Stimulated activated CD8-positive, alpha-beta memory T cell treated with anti-CD3 and anti-CD28 coated beads, Interleukin-15, amount 100 ng/mL, for 4 hours (primary cell): ENCODE measurements at places on chromosomes 11 and 22.

DNA sequence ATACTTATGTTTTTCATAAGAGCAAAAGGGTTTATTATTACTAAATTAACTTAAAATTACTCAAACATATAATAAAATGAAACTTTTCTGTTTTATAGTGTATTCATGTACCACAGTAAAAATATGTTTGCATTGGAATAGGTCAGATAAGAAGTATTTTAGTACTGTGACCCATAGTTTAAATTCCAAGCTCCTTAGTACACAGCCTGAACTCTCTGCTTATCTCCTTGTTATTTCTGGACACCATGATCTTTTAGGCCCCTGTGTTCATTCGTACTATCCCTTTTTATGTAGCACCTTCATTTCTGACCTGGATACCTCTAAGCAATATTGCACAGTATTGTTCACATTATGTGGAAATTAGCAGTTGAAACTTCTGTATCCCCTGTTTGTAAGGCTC, 296.7 kb upstream of the SYN3 start:
- no peak for DNase-seq

DNA sequence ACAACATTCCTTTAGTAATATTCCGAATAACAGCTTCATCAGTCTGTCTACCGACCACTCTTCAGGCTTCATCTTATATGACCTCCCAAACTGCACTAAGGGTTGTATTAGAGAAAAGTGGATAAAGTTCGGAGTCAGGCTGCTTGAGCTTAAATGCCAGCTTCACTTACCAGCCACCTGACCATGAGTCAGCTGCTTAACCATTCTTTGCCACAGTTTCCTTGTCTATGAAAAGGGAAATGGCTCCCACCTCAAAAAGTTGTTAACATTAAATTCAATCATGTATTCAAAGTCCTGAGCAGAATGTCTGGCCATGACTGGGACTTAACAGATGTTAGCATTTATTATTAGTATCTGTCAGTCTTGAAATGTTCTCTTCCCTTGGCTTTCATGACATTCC, 20.9 kb downstream of the LIMK2 start:
- no peak for DNase-seq

DNA sequence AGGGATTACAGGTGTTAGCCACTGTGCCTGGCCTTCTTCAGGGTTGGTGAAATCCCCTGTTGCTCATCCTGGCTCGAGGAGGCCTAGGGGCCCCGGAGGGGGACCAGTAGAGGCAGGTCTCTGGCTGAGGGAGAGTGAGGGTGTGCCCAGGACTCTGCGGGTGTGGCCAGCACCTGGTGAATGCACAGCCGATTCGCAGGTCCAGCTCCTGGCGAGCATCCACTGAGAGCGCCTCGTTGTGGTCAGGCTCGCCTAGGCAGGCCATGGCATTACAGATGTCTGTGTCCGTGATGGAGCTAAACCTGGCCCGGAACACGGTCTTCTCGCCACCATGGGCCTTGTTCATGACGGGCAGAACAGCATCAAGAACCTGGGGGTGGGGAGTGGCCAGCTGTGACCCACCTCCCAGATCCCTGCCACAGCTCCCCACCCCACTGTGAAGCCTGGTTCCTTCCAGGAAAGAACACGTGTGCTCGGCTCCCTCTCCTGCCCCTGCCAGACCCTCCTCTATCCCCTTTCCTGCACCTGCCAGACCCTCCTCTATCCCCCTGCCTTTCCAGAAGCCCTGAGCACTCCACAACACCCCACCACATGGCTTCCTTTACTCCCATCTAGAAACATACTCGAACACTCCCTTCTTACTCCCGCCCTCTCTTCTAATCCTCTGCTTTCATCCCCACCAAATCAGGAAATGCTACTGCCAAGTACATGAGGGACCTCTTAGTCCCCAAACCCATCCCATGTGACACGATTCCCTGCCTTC, 12.4 kb downstream of the TOP3B start:
- DNase-seq, result no peak

- DNase-seq, result no peak
Observed at GRCh38 chr11:2076441-2076840, 62.7 kb downstream of the IGF2 start.

- DNase-seq, result no peak
Observed at GRCh38 chr11:31822927-31823643, 12.0 kb upstream of the PAX6 start.

DNA sequence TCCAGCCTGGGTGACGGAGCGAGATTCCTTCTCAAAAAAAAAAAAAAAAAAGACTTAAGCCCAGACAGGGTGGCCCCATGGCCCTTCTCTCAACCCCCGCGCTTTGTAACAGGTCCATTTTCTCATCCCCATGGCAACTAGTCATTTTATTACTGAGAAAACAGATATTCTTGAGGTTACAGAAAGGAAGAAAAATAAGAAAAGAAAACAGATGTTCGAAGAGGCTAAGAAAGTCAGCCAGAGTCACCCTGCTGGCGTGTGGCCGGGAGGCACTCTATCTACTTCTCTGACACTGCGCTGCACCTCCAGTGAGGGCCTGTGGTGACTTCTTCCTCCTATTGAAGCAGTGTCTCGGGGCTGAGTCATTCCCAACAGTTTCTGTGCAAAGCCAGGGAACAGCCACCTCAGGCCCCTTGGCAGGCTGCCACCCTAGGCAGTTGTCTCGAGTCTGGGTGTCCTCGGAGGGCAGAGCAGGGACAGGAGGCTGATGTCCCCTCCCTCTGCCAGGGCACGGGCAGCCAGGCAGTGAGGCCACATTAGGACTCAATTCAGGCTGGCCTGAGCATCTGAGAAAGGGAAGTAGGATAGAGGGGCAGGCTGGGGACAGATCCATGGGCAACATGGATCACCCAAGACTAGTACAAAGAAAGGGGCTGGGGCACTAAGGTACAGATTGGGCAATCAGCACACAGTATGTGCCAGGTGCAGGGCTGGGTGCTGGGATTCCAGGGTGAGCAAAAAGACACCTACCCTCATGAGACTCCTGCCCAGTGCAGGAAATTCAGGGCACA, 16.4 kb upstream of the SYVN1 start:
- no peak for DNase-seq

- DNase-seq, result no peak
Observed at GRCh38 chr11:111736181-111736590, 30.0 kb downstream of the PPP2R1B start.
